ENCODE measurements at places on chromosomes 3 and 15. TPM values are rescaled to one million over a fixed set of nuclear protein-coding genes. Genes with fewer than 3 reads are reported as not detected.

DNA sequence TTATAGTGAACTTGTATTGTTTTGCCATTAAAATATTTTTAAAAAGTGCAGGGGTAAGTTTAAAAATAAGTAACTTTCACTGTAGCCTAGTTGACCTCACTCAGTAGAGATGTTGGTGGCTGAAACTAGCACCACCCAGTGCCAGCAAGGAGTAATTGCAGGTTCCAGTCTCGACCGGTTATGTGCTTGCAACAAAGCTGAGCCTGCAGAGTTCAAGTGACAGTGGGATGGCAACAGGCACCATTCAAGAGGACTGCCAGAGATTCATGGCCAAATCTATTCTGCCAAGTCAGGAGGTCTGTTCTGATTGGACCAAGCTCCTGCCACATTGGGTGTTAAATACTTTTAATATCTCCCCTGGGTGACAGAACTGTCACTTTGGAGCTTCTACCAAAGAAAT lies 2.7 kb downstream of the ADAMTS7 start:
- peak; percentile 60 for DNase-seq

GRCh38 chr3:45029661-45030060 lies 3.6 kb downstream of the CLEC3B start:
- DNase-seq = no peak

- DNase-seq = no peak
Observed at GRCh38 chr3:72082186-72082715, 297.3 kb upstream of the PROK2 start.

DNA sequence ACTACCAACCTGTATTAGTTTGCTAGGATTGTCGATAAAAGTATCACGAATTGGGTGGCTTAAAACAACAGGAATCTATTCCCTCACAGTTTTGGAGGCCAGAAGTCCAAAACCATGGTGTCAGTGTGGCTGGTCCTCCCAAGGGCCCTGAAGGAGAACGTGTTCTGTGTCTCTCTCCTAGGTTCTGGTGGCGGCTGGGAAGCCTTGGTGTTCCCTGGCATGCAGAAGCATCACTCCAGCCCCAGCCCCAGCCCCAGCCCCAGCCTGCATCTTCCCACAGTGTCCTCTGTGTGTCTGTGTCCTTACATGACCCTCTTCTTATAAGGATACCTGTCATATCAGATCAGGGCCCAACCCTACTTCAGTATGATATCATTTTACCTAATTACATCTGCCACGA lies 272.5 kb upstream of the LYSMD4 start:
- no peak for DNase-seq

DNA sequence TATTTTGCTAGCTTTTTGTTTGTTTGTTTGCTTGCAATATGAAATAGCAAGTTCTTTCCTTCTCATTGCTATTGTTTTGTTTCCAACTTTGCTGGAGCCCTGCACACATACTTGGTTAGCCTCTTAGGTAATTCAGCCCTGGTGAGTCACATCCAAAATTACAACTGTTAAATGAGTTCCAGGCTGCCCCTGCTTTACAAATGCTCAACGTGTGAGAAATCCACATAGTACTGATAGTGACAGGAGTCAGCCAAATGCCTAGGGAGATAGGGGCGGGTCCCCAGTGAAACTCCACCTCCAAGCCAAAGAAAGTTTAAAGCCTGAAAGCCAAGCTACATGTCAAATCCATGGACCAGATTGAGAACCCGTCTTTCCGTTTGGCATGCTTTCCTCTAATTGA lies 81.3 kb upstream of the RNF7 start:
- DNase-seq = no peak

DNA sequence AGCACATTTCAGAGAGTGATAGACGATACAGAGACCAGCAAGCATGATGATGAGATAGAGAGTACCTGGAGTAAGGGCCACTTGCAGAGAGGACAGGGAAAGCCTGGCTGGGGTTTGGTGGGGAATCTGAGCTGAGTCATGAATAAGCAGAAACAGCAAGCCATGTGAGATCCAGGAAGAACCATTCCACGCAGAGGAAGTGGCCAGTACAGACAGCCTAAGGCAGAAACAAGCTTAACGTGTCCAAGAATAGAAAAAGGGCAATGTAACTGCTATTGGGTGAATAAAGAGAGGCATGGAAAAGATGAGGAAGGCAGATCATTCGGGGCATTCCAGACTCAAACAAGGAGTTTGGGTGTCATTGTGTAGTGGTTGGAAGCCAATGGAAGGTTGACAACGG lies 816.3 kb upstream of the CFAP20DC start:
- DNase-seq = no peak

DNA sequence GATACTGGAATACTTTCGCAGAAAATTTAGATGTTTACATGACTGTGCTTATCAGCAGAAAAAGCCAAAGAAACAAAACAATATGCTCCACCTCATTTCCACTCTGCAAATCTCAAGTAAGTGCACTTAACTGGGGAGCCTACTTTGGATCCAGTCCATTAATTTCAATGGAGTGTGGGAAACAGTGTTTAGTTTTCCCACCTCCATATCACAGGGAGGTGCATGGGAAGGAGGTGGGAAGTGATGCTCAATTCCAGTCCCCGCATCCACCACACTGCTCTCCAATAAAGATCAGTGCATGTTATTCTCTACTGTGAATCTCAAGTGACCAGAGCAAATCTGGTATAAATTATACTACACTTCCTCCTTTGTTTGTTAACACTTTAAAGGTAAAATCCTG lies 2.9 kb downstream of the NEDD4 start:
- DNase-seq = no peak

DNA sequence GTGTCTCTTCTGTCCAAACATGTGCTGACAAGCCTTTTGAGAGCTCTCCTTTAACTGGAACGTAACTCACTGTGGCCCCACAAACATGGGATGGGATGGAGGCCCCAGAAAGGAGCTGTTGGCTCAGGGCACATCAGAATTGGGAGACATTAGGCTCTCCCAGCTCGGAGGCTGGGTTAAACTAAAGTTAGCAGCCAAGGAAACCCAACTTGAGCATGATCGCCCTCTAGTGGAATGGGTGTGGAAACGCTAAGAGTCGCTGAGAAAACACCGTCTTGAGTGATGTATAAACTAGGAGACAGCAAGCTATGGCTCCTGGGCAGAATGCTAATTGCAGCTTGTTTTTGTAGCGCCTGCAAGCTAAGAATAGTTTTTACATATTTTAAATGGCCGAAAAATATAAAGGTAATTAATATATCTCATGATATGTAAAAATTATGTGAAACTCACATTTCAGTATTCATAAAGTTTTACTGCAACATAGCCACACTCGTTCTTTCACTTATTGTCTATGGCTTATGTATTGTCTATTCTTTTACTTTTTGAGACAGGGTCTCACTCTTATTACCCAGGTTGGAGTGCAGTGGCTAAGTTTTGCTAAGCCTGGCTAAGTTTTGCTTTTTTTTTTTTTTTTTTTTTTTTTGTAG lies 138.8 kb upstream of the HACD2 start:
- DNase-seq = peak; percentile 67

GRCh38 chr15:78327466-78327865 lies 12.7 kb upstream of the CRABP1 start:
- DNase-seq = no peak

DNA sequence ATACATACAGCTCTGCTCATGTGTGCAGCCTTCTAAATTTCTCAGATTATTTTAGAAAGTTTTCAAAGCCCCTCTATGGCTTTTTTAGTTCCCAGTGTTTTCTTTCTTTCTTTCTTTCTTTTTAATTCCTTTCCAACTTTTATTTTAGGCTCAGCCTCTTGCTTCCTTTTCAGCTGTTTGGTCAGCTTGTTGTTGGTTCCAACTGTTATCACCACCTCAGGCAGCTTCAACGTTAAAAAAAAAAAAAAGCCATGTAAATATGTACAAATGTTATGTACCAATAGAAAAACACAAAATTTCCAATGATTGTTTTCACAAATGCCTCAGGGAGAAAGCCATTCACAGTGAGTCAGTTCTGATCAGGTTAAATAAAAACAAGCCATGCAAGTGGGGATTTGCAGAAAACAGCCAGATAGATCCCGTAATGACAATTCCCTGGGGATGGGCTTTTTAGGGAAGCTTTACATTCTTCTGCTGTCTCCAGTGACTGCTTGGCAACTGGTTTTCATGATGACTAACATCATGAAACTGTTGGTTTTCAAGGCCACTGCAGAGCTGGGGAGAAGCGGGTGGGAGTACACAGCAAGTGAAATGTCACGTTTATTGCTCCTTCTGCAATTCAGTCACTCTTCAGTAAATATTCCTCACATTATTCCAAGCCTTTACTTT lies 908.4 kb downstream of the EPHA3 start:
- no peak for DNase-seq

DNA sequence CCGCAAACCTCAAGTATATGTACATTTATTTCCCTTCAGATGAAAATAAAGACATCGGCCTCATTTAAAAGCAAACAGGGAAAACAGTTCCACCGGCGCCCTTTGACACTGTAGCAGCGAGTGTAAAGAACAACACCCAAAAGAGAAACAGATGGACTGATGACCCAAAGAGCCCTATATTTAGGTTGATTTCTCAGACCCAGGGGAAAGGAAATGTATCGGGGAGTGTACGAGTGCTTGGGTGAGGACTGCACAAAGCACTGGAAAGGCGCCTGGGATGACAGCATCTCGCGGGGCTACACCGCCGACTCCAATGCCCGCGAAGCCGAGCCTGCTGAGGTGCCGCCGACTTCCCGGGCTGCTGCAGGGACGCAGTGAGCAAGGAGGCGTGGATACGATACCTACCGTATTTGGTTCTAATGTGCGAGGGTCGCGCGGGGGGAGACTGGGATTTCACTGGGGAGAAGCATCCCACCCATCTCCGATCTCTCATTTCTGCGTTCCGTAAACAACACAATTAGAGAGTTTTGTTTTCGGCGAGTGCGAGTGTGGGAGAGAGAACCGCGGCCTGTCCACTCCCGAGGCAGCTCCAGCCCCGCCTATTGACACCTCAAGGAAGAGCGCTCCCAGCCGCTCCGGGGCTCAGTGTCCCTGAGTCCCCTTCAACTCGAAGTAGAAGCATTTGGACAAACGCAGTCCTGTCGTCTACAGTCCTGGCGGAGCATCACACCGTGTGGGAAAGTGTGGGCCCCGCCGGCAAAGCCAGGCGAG lies 2.0 kb downstream of the MECOM start:
- peak; percentile 76 for DNase-seq

DNA sequence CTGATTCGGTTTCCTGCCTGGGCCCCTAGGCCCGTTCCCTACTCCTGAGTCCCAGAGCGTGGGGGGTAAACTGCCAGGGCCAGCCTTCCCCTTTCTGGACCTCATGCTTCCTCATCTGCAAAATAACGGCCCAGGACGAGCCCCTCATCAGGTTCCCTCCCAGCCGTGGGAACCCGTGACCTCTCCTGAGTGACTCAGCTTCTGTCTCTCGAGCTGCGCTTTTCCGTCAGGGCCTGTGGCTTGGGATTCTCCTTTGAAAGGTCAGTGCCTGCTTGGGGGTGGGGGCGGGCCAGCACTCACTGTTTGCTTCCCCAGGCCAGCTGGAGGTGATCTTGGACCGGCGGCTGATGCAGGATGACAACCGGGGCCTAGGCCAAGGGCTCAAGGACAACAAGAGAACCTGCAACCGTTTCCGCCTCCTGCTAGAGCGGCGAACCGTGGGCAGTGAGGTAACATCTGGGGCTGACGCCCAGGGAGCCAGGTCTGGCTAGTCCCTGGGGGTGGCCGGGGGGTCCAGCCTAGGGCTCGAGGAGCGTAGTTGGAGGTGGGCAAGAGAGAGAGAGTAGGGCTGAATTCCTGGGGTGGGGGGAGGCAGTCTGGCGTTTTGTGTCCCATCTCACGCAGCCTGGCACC lies 12.8 kb downstream of the MAN2A2 start:
- DNase-seq = no peak

DNA sequence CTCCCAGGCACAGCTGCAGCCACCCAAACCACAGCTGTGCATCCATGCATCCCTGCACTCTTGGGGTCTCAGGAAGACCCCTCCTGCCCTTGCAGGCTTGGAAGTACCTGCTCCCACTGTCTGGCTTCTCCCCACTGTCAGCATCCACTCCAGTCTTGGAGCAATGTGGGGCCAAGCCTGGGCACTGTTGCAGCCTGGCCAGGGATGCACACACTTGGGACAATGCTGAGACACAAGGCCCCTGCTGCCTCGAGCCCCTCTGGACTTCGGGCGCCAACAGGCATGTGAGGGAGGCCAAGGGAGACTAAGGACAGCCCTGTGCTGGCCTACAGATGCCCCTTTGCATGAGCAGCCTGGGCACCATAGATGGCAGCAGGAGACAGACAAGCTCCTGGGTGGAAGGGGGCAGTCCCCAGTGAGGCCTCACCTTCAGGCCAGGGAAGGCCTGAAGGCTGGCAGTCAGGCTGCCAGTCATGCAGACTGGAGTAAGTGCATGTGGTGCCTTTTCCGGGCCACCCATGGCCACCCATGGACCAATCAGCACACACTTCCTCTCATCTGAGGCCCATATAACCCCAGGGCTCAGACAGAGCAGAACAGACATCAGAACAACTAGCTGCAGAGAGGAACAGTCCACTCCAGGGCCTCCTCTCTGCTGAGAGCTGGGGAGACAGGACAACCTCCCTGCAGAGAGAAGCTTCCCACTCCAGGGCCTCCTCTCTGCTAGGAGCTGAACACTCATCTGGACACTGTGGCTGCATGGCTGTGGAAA lies 219.0 kb downstream of the VGLL3 start:
- no peak for DNase-seq

DNA sequence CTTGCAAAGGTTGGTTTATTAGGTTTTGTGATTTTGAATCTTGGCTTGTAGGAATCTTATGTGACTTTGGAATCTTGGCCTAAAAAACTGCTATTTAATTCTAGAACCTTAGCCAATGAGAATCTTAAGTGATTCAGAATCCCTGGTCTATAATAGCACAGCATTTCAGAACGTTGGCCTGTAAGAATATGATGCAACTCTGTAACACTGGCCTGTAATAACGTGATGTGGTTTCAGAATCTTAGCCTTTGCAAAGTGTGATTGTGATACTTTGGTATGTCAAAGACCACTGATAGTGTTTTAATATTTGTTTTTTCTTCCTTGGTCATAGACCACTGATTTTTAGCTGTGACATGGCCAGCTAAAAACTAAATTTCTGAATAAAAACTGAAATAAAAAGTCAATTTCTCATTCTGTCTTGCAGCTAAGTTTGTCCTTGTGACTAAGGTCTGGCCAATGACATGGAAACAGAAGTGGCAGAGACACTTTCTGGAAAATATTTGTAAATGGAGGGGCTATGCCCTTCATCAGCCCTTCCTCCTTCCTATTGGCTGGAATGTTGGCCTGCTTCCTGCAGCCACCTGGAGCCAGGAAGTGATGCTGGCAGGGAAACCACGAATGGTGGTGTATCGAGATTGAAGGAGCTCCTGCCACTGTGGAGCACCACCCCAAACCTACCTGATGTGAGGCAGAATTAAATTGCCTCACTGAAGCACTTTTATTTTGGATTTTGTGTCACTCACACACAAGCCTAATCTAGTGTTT lies 42.3 kb upstream of the CORO2B start:
- no peak for DNase-seq

- no peak for DNase-seq
Observed at GRCh38 chr3:173891272-173892100, 493.9 kb downstream of the NLGN1 start.

The THAP10 gene
- 3.2 TPM for polyA plus RNA-seq

The SLC9A9 gene
- polyA plus RNA-seq = not detected

The ZPLD1 gene
- polyA plus RNA-seq = not detected

The TGM4 gene
- 0.12 TPM for polyA plus RNA-seq

The ACAD9 gene
- 41.9 TPM for polyA plus RNA-seq

All from SK-N-SH (cell line).